ENCODE measurements at places on chromosomes 4 and X.

GRCh38 chr4:53688186-53688790 is 97.0 kb upstream of the LNX1 start:
- no peak for DNase-seq

GRCh38 chrX:23317799-23318724 is 16.6 kb upstream of the PTCHD1 start:
- DNase-seq, result no peak

DNA sequence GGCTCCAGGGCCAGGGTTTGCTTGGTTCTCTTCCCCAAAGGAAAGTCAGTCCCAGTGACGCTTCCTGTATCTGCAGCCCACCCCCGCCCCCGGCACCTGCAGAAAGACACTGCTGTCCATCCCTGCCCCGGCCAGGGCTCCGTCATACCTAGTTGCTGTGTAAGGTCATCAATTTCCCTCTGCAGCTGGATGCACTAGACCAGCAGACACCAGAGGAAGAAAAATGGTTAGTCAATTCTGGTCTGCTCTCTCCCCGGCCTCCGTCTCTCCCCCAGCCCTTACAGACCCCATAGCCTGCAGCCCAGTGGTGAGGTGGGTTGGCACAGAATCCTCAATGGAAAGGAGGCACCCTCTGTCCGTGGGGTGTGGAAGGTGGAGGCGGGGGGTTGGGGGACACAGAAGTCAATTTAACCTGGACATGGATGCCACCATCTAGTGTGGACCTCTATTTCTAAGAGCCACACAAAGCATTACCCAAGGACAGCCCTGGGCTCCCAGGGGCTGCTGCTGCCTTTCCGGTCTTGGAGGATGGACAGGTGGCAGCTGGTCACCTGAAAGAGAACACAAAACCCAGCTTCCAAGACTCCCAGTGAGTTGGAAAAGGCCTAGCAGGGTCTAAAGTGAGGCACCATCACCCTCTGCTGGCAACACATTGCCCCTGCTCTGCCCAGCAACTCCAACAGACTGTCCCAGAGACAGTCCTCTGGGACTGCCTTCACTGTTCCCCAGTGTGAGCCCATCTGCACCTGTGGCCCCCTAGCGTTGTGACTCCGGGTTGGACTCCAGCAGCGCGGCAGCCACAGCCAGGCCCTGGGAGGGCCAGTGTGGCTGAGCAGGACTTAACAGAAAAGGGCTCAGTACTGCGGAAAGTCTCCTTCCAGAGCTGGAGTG is 40.2 kb upstream of the NHSL2 start:
- DNase-seq, result no peak

DNA sequence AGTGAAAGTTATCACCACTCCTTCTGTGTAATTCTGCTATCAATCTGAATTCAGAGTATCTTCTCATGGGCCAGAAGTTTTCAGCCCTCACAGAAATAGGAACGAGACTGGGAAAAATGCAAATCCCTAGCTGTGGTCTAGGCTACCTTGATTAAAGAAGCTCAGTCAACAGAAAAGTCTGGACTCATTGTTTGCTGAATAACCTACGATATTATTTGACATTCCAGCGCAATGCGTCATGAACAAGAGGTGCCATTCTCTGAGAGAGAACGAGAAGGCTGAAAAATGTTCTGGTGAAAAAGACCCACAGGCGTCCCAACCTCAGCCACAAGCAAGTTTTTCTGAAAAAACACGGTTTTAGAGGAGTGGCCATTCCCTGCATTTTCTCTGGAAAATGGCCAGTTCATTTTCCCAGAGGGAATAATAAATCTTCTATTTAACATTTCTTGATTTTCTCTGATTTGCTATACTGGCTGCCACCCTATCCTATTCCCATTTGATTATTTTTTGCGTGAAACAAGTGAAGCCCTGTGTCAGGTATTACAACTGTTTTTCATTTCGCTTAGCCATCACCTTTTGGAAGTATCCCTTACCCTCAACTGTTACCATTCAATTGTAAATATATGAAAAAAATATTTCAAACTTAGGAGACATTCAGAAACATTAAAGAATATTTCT is 1117.6 kb upstream of the PRKX start:
- no peak for DNase-seq

GRCh38 chrX:41664375-41664901 is 24.3 kb upstream of the GPR34 start:
- no peak for DNase-seq

GRCh38 chrX:18377796-18378195 is 23.3 kb upstream of the SCML2 start:
- peak; percentile 0 for DNase-seq

DNA sequence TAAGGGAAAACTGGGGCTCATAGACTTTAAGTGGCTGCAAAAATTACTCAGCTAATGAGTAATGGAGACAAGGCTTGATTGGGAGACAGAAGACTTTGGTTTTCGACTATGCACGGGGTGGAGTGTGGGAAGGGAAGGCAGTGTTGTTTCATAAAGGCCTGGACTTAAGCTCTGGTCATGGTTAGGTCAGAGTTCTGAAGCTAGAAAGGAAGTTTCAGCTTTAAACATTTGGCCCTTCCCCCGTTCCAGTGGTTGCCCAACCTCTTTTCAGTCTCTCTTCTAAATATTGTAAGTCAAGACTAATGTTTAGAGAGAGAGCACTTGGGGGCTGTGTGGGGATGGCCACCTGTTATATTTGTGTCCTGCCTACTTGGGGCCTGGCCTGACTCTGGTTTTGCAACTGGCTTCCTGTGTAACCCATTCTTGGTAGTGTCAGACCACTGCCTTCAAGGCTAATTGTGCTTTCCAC is 21.0 kb downstream of the MSN start:
- DNase-seq, result peak; percentile 51
